NCI-H1048 (cell line): ENCODE measurements at places on chromosomes 3 and 15.

GRCh38 chr3:106428565-106428994 is 559.8 kb upstream of the CBLB start:
- DNase-seq, result no peak

DNA sequence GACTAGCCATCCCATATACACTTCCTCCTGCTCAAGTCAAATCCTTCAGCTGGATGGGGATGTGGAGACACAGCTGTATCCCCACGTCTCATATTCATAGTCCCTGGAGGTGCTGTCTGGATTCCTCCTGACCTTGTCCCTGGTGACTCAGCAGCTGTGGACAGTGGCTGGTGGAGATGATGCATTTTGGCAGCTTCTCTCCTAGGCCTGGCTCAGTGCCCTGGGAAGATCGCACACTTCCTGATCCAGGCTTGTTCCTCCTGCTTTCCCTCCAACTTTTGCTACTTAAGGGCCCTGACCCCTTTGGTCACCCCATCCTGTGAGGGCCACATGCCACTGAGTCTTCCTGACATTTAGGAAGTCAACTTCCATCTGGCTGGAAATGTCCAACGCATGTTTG is 44.4 kb downstream of the ADAMTSL3 start:
- DNase-seq, result no peak

GRCh38 chr3:46632792-46633191 is 20.5 kb downstream of the FAM240A start:
- DNase-seq, result no peak

- DNase-seq, result no peak
These were observed 3.6 kb downstream of the CTNNB1 start for GRCh38 chr3:41202834-41203345.

- DNase-seq, result no peak
These were observed 35.5 kb downstream of the ARRDC4 start for GRCh38 chr15:97995881-97996603.

GRCh38 chr15:83472151-83472550 is 25.0 kb downstream of the SH3GL3 start:
- no peak for DNase-seq

- no peak for DNase-seq
These were observed 1462.3 kb upstream of the CADM2 start for GRCh38 chr3:83496462-83496861.
